NCI-H510A (cell line): ENCODE measurements at places on chromosomes 2 and 18.

DNA sequence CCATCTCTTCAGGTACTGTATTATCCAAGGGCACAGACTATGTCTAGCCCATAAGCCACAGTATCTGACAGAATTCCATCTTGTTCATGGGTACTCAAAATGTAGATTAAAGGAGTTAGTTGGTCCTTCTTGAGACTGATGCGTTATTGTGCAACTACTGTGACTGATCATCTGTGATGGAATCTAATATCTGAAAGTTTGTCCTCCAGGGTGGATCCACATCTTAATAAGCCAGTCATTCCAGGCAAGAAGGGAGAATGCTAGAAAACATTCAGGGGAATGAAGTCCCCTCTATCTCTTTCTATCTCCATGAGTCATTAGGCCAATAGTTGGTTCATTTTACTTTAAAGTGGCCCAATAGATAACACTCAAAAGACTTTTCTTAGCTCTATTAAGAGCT is 252.6 kb downstream of the EXOC6B start:
- no peak for DNase-seq

- no peak for DNase-seq
Observed at GRCh38 chr2:119490653-119491195, 33.6 kb downstream of the SCTR start.

GRCh38 chr18:12517142-12517825 is 109.6 kb downstream of the PRELID3A start:
- DNase-seq = no peak

- DNase-seq = no peak
Observed at GRCh38 chr18:77143196-77143595, 10.6 kb upstream of the MBP start.

DNA sequence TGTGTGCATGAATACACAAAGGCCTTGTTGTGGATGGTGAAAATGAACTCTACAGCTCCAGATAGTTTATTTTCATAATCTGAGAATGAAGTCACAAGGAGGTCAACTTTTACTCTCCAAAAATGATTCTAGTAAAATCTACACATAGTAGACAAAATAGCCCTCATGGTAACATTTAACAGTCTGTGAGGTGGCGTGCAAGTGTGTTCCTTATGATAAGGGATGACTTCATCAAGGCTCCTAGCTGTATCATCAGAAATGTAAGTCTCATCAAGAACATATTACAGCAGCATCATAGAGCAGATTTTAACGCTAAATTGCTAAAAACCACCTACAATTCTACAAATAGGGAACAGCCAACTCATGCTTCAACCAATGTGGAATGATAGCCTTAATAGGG is 72.3 kb upstream of the RIOK3 start:
- no peak for DNase-seq

DNA sequence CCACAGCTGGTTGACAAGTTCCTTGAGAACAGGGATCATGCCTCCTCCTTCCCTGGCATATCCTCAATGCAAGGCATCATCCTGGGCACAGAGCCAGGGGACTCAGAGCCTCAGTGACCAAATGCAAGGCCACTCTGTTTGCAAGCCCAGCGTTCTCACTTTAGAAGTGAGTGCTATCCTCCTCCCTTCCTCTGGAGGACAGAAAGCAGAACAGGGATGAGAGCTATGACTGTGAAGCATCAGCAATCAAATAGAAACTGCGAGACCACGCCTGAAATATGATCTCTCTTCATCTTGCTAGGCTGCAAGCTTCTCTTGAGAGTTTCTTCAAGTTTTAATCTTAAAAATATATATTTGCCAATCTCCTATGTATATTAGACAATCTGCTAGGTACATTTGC is 119.8 kb downstream of the LRATD1 start:
- peak; percentile 16 for DNase-seq

DNA sequence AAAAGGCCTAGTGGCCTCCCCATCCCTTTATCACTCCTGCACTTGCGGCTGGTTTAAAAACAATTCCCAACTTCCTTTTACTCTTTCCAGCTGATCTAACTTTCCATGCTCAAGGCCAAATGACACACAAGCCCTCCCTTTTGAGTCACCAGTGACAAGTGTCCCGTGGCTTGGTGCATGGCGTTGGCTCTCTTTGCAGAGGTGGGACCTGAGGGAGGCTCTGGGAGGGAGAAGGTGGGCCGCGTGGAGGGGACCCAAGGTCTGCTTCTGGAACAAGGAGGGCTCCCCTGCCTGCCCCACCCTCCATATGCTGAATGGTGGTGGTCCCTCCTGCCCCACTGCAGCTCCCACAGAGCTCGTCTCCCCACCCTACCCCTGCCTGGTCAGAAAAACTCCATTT is 30.8 kb upstream of the HPCAL1 start:
- no peak for DNase-seq

DNA sequence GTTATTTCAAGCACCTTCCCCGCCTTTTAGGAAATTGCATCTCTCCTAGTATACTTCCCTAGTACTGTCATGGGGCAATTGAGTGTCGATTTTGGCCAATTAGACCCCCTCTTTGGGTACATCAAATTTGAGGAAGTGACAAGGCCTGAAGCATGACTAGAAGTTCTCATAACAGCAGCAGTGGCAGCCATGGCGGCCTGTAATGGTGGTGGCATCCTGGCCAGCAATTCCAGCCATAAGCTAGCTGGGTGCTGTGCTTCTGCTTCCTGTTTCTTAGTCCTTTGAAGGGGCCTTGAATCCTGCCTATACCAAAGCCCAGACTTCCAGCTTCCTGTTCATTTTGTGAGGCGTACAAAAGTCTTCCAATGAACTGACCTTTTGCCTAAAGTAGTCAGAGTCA is 523.1 kb downstream of the PLCL1 start:
- DNase-seq = no peak
